ENCODE measurements at places on chromosomes 5 and 9. TPM values are rescaled to one million over a fixed set of nuclear protein-coding genes. Genes with fewer than 3 reads are reported as not detected.
A peak's percentile ranks its signal among the peaks of the same experiment; 100 is the strongest.

GRCh38 chr5:177089825-177090641, 3.3 kb downstream of the FGFR4 start:
- peaks cover 18% of the 10 kb centered on the region for H3K4me1 ChIP-seq
- H3K36me3 ChIP-seq = no peaks in the 10 kb centered on the region
- H3K4me3 ChIP-seq = peak overlapping the region; percentile 32
- no peak overlapping the region for H3K27ac ChIP-seq

GRCh38 chr5:172683264-172683644, 42.2 kb downstream of the NEURL1B start:
- H3K4me1 ChIP-seq = peaks cover 21% of the 10 kb centered on the region
- no peaks in the 10 kb centered on the region for H3K27me3 ChIP-seq
- no peak overlapping the region for H3K4me3 ChIP-seq
- DNase-seq = no peak

DNA sequence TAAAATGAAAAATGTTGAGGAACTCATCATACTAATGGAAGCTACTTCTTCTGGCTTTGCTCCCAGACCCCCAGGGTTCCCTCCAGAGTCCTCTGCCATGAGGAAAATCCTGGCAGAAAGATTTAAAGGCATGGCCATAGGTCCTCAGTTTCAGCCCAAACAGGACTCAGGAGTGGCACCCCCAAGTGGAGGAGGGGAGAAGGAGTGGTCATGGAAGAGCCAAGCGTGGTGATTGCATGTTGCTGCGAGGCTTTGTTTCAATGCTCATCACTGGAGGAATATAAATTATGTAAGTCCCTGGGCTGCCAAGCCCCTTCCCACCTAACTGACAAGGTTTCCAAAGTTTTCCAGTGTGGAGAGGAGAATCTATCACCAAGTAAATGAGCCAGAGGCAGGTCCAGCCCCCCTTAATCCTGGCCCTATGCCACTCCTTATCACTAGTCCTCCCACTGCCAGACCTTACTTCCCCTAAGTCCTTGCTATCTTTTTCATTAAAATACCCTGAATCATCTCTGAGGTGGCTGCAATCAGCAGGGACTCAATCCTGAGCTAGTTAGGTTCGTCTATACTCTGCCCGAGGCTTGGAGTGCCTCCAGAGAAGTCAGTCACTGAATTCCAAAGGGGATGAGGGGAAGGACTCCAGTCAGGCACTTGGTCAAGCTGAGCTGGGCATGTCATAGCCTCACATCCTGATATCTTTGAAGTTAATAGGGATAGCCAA, 70.7 kb upstream of the TAF1L start:
- DNase-seq = no peak
- H3K4me3 ChIP-seq = no peak overlapping the region
- peaks cover 5% of the 10 kb centered on the region for H3K27me3 ChIP-seq
- H3K36me3 ChIP-seq = no peaks in the 10 kb centered on the region

- DNase-seq = no peak
- H3K4me1 ChIP-seq = no peaks in the 10 kb centered on the region
- H3K27ac ChIP-seq = no peak overlapping the region
- no peaks in the 10 kb centered on the region for H3K27me3 ChIP-seq
These were observed 72.6 kb downstream of the GDNF start for GRCh38 chr5:37767251-37767650.

DNA sequence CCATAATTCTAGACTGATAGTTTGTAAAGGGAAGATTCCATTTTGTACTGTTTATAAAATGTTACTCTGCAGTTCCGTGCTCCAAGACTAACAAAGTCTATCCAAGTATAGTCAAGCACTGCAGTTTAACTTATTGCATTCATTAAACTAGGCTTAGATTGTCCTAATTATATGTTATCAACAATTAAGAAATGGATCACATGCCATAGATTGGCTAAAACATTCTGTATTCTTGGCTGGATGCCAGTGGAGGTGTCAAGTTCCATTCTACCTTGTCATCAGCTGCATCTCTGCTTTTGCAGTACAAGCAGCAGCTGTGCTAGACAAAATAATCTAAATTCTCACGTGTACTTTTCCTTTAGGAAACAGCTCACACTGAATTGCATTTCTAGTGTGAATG, 69.4 kb upstream of the MEF2C start:
- DNase-seq = no peak
- H3K4me3 ChIP-seq = no peak overlapping the region
- no peaks in the 10 kb centered on the region for H3K36me3 ChIP-seq
- H3K4me1 ChIP-seq = no peaks in the 10 kb centered on the region

DNA sequence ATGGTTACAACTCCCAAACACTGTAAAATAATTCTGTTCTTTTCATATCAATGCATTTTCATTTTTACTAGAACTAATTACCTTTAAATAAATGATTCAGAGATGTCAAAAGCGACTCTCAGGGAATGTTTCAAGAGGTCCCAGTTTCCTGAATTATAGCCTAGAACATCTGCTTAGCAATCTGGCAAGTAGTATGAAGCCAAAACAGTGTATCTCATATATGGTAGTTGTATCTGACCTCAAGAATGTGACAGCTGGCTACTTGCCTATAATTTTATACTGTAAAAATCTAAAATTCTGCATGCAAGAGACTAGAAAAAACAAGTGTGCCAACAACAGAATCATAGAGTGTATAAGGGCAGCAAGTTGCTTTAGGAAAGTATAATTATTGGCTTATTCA, 187.7 kb upstream of the POU5F2 start:
- no peaks in the 10 kb centered on the region for H3K27me3 ChIP-seq
- H3K4me1 ChIP-seq = no peaks in the 10 kb centered on the region
- no peak for DNase-seq
- no peaks in the 10 kb centered on the region for H3K36me3 ChIP-seq
- H3K4me3 ChIP-seq = no peak overlapping the region
- H3K27ac ChIP-seq = no peak overlapping the region

DNA sequence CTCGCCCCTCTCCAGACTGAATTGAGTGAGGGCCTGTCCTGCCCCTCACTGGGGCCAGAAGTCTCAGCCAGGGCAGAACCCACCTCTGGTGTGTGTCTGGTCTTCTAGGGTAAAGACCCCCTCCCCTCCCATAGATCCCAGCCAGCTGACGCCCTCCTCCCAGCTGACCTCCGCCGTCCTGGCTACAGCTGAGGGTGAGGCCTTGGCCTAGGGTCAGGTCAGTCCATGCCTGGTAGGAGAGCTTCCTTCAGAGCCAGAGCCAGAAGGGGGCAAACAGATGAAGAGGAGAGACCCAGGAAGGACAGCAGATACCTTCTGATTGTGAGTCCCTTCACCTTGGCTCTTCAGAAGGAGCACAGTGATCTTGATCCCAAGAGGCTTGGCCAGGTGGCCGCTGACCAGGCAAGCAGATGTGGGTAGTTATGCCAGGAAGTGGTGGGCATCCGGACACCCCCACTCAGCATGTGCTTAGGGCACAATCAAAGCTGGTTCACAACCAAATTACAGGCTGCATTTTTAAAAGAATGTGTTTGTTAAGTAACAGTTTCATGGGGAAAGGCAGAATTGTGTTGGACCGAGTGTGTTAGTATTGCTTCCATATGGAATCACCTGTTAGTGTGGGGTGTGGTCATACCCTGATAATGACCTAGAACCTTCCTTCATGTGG, 29.9 kb downstream of the JADE2 start:
- H3K4me1 ChIP-seq = peaks cover 46% of the 10 kb centered on the region
- H3K27me3 ChIP-seq = no peaks in the 10 kb centered on the region
- no peak for DNase-seq
- no peak overlapping the region for H3K4me3 ChIP-seq
- peak overlapping the region; percentile 69 for H3K27ac ChIP-seq

- DNase-seq = no peak
- no peaks in the 10 kb centered on the region for H3K36me3 ChIP-seq
- H3K4me3 ChIP-seq = peak overlapping the region; percentile 23
- H3K27me3 ChIP-seq = peaks cover 4% of the 10 kb centered on the region
- H3K4me1 ChIP-seq = no peaks in the 10 kb centered on the region
- no peak overlapping the region for H3K27ac ChIP-seq
These were observed 104.3 kb upstream of the SIMC1 start for GRCh38 chr5:176133877-176134276.

DNA sequence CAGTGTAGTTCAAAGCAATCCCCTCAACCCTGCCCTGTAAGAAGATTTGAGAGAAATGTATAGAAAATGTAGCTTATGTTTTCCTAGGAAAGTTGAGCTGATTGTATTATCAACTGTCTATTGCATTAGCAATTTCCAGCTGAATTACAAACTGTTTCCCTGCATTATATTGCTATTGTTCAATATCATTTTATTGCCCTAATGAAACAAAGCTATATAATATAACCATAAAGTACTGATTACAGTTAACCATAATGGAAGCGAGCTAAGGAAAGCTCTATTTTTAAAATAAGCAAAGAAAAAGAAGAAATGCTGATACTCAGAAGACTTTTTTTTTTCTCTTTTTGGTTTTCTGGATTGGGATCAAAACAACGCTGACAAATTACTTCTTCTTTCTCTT, 228.3 kb downstream of the EFNA5 start:
- no peaks in the 10 kb centered on the region for H3K4me1 ChIP-seq
- no peaks in the 10 kb centered on the region for H3K36me3 ChIP-seq
- H3K27ac ChIP-seq = no peak overlapping the region
- H3K4me3 ChIP-seq = no peak overlapping the region
- DNase-seq = no peak

DNA sequence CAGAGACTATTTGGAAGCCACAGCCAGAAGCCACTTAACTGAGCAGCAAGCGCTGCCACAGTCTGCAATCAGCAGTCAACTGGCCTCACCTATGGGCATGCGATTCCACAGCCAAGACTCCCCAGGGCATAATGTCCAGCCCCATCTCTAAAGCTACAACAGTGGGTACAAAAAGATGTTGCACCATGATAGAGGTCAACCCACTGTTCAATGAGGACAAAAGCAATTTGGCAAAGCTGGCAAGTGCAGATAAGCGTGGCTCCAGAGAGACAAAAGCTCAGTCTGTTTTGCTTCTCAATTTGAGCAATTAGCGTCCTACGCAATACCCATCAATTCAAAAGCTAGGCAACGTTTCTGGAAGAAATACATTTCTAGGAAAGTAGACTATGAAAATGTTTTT, 3.2 kb downstream of the TAS2R1 start:
- DNase-seq = no peak
- H3K4me3 ChIP-seq = no peak overlapping the region
- H3K36me3 ChIP-seq = no peaks in the 10 kb centered on the region

GRCh38 chr9:81264516-81264915, 424.8 kb downstream of the TLE1 start:
- H3K27ac ChIP-seq = no peak overlapping the region
- no peak for DNase-seq
- no peak overlapping the region for H3K4me3 ChIP-seq
- H3K27me3 ChIP-seq = no peaks in the 10 kb centered on the region
- no peaks in the 10 kb centered on the region for H3K36me3 ChIP-seq

- H3K4me1 ChIP-seq = peaks cover 6% of the 10 kb centered on the region
- DNase-seq = no peak
- H3K27me3 ChIP-seq = no peaks in the 10 kb centered on the region
- no peak overlapping the region for H3K4me3 ChIP-seq
- no peak overlapping the region for H3K27ac ChIP-seq
- H3K36me3 ChIP-seq = no peaks in the 10 kb centered on the region
These were observed 27.5 kb upstream of the BOD1 start for GRCh38 chr5:173643964-173644363.

- H3K27ac ChIP-seq = no peak overlapping the region
- H3K4me1 ChIP-seq = peaks cover 14% of the 10 kb centered on the region
- no peaks in the 10 kb centered on the region for H3K36me3 ChIP-seq
These were observed 176.8 kb upstream of the RASEF start for GRCh38 chr9:83239747-83240146.

DNA sequence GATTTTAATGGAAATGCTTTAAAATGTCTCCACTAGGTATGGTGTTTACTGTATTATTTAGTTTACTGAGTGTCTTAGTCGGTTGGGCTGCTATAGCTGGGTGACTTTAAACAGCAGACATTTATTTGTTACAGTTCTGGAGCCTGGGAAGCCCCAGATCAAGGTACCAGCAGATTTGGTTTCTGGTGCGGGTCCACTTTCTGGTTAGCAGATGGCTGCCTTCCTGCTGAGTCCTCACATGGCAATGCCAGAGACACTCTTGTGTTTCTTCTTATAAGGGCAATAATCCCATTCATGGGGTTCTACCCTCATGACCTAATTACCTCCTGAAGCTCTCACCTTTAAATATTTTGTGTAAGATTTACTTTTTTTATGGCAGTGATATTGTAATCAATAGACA, 715 bp upstream of the OR1J4 start:
- H3K4me3 ChIP-seq = no peak overlapping the region
- H3K36me3 ChIP-seq = no peaks in the 10 kb centered on the region
- H3K27ac ChIP-seq = no peak overlapping the region
- no peaks in the 10 kb centered on the region for H3K4me1 ChIP-seq
- DNase-seq = no peak

DNA sequence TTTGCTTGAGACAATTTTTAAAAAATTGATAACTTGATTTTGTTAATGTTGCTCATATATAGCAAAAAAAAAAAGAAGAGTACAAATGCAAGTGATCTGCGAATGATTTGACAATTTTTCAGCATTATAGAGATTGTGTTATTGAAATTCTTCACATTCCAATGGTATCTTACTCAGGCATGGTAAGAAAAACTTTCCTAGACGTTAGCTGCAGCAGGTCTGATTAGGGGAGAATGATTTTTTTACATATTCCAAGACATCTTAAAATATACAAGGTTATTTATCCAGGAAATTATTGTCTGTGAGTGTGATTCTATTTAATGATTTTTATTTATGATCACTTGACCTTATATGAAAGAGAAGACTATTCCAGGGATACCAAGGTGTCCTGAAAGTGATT, 361.9 kb downstream of the MAT2B start:
- no peak for DNase-seq
- H3K4me1 ChIP-seq = no peaks in the 10 kb centered on the region
- H3K36me3 ChIP-seq = no peaks in the 10 kb centered on the region
- no peak overlapping the region for H3K4me3 ChIP-seq
- H3K27me3 ChIP-seq = no peaks in the 10 kb centered on the region

The ADCY2 gene
- 0.59 TPM for total RNA-seq

The PCA3 gene
- total RNA-seq = not detected

The CD180 gene
- 4.9 TPM for total RNA-seq

The CLTA gene
- 177 TPM for total RNA-seq

The SLC45A2 gene
- not detected for total RNA-seq

The FER gene
- 35.3 TPM for total RNA-seq
